Activated T-cell treated with anti-CD3 and anti-CD28 coated beads, Interleukin-2, amount 50 U/mL, for 48 hours (primary cell): ENCODE measurements at places on chromosomes 7 and 10.

GRCh38 chr7:22932896-22933295, 81.0 kb downstream of the HYCC1 start:
- no peak for DNase-seq

DNA sequence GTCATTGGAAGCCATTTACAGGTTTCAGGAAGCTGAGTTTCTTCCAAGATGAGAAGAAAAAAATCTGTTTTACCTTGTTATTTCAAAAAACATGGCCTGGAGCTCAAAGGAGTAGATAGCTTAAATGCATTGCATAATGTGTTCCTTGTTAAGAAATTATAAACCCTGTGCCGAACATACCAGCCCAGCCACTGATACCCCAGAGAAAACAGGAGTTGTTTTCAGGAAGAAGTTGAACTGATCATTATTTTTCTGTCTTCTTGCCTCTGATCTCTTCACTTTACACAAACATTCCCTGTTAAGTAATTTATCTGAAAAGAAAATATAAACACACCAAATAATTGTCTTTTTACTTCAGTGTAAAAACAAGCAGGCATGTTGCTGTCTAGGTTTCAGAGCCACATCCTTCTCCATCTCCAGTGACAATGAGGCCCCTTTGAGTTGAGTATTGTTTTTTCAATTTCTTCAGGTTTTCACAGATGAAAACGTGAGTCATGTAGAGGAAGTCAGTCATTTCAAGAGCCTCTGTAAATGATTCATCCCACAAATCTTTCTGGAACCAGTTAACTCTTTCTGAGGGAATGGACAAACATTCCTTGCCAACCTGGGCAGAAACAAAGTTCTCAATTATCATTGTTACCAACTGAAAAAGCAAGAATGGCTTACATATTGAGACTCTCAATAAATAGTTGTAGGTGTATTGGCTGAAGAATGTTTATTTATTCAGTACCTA, 244.2 kb downstream of the IPMK start:
- DNase-seq: no peak

- no peak for DNase-seq
Measured at GRCh38 chr10:76035206-76036110, 604.0 kb downstream of the LRMDA start.

DNA sequence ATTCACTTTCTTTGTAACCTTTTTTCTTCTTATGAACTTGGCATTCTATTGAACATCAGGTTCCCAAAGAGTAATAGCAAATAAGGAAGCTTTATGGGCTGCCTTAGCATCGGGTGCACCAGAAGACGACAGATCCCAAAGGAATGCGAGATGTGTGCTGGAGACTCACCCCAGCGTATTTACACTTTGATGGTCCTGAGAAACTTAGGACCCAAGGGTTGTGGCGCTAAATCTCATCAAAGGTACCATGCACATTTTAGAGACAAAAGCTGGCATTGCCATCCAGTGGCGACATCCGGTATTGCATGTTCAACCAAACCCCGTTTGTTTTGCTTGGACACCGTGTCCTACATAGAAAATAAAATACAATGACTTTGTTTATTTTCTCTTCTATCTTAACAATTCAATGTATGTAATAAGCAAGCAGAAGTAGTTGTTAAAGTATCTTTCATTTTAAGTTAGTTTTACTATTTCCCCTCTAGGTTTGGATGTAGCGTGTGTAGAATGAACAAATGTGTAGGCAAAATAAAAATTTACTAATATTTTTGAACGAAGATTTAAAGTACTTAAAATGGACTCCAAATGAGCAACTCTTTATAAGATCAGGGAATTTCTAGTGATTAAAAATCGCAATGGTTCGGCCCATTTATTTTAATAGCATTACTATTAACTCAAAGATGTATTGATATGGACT, 1154.8 kb downstream of the GATA3 start:
- peak; percentile 91 for DNase-seq

- no peak for DNase-seq
Measured at GRCh38 chr10:101452593-101452992, 98.6 kb downstream of the BTRC start.

- DNase-seq: no peak
Measured at GRCh38 chr7:1344421-1344820, 111.7 kb downstream of the UNCX start.
